Stimulated activated CD4-positive, alpha-beta T cell treated with anti-CD3 and anti-CD28 coated beads, Interleukin-15, amount 100 ng/mL, for 48 hours (primary cell): ENCODE measurements at places on chromosomes 6 and 20.
A peak's percentile ranks its signal among the peaks of the same experiment; 100 is the strongest.

- no peak for DNase-seq
Measured at GRCh38 chr6:133609415-133610226, 279.3 kb upstream of the TCF21 start.

- DNase-seq: no peak
Measured at GRCh38 chr6:162078667-162079066, 648.9 kb downstream of the PRKN start.

DNA sequence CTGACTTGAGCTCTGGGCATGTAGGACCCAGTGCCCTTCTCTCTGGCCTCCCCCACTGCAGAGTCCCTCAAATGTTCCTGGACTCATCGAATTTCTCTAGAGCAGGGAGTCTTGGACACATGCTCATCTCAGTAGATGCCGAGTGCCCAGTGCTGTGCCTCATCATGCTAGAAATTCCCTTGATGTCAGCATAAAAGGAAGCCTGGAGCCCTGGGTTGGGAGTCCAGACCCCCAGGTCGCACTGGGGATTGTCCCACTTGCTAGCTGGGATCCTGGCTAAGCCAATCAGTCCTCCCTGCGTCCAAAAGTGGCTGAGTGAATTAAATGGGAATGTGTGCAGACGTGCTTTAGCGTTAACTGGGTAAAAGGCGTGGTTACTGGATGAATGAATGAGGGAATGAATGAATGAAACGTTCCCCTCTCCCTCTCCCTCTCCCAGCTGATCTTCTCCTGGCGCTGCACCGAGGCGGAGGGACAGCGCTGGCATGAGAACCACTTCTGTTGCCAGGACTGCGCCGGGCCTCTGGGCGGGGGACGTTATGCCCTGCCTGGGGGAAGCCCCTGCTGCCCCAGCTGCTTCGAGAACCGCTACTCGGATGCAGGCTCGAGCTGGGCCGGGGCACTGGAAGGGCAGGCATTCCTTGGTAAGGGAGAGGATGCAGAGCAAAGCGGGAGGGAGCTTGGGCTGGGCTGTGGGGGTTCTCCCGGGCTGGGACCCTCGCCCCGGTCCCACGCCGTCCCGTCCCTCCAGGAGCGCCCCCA lies 1.6 kb upstream of the TOMM6 start:
- no peak for DNase-seq

DNA sequence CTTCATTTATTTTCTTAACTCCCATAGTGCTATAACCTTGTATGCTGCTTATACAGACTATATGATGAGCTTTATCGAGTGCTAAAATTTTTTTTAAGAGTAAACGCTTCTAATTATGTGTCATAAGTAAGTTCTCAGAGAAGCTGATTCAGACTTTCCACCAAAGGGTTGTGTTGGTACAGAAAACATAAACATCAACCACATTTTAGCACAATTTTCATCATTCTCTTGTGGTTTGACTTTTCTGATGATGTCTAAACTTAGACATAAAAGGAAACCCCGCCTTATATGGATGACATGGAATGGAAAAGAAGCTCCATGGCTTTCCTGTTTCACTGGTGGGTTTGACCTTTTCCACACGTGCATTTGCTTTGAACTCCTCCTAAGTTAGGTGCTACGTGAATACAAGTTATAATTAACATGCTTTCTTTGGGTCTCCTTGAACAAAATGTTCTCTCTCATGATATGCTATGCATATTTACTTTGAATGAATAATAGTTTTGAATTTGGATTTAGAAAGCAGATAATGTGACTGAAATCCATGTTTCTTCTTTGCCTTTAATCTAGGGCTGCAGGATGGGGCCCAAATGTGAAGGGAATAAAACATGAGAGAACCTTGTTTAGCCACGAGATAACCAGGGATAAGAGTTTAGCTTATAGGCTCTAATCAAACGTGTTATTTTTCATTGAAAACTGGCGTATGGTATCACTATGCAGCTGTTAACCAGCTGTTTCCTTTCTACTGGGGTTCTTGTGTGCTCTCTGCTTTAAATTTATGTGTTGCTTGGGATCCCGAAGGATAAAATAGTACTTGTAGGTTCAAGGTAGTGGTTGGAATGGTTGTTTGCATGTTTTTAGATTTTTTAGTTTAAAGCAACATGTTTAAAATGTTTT lies 127.1 kb upstream of the AHI1 start:
- peak; percentile 10 for DNase-seq

GRCh38 chr20:42366626-42367025 lies 748.4 kb upstream of the CHD6 start:
- DNase-seq: no peak

GRCh38 chr6:94487371-94487770 lies 1068.0 kb upstream of the EPHA7 start:
- DNase-seq: no peak

DNA sequence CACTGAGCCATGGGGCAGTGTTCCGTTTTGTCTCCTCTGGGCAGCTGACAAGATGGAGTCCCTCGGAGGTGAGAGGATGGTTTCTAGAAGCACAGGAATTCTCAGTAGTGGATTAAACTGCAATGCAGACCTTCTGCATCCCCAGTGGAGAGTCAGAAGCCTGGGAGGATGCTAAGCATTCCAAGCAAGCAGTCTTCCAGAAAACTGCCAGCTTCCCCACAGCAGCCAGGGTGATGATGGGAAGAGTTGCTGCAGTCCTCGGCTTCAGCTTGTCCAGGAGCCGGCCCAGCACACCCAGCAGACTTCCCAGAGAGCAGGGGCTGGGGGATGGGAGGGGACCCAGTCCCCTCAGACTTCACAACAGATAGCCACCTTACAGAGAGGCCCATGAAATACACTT lies 163.6 kb downstream of the LY86 start:
- no peak for DNase-seq

DNA sequence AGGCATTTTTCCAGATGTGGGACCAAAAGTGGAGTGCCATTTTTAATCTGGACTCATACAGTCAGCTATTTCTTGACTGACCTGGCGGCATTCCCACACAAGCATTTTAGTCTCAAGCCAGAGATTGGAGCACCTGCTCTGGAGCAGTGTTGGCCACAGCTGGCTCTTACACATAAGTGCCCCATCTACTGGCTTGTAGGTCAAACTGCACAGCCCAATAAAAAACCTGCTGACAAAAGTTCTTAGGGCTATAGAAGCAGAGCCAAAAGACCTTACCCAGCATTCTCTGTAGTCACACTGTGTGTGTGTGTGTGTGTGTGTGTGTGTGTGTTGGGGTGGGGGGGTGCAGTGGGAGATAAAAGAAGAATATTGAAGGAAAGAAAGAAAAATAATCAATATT lies 38.6 kb upstream of the SENP6 start:
- DNase-seq: no peak

DNA sequence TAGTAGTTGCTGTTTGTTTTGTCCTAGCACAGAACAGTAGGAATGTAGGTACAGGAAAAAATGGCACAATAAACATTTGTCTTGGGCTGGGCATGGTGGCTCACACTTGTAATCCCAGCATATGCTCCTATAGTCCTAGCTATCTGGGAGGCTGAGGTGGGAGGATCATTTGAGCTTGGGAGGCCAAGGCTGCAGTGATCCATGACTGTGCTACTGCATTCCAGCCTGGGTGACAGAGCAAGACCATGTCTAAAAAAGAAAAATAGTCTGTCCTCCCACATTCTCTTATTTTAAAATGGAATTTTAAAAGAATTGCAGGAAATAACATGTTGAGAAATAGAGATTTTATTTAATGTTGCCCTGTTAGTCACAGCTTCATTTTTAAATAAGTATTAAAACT lies 87.8 kb downstream of the ANKRD6 start:
- no peak for DNase-seq

DNA sequence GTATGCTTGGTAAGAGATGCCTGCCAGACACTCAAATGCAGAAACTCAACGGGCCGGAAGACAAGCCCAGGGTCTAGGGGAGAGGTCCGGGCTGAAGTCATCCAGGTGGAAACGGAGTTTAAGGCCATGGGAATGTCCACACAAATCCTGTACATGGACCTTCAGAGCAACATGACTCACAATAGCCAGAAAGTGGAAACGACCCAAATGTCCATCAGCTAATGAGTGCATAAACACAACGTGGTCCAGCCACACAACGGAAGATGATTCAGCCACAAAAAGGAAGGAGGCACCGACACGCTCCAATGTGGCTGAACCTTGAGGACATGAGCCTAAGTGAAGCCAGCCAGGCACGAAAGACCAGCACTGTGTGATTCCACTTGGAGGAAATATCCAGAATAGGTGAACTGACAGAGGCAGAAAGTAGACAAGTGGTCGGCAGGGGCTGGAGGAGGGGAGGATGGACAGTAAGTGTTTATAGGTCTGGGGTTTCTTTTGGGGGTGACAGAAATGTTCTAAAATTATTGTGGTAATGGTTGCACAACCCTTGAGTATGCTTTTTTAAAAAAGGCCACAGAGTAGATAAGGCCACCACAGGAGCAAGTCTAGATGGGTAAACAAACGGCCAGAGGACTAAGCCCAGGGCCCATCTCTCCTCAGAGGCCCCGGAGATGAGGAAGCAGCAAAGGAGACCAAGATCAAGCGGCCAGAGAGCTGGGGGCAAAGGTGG lies 105.6 kb downstream of the PREX1 start:
- no peak for DNase-seq

GRCh38 chr6:80974579-80974978 lies 777.9 kb downstream of the TENT5A start:
- DNase-seq: no peak

GRCh38 chr20:63835021-63835858 lies 4.2 kb upstream of the ZBTB46 start:
- no peak for DNase-seq

DNA sequence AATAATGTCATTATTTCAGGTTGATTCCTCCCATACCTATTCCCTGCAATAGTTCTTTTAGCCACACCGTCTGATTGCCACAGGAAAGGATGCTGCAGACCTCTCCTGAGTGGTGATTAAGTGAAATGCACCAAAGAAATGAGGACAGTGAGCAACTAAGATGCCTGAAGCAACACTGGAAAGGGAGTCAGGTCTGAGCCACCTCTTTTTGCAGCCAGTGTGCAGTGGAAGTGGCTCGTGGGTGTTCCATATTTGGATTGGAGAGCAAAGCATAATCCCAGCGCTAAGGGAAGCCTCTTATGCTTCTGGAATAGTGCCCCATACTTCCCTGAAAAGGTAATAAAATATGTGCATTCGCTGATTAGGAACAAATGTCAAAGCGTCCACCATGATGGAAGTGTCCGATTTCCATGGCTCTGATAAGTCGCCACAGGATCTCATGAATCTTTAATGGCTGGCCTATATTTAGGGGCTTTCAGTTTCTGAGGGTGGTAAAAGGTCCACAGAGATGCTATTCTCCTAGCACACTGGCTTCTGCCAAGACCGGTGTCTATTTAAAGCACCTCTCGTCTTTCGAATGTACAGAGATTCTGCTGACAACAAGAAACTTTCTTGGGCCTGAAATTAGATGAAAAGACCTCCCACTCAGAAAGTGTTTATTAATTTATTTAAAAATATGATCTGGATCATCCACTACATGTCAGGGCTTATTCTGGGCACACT lies 253.9 kb downstream of the SLC24A3 start:
- no peak for DNase-seq

- no peak for DNase-seq
Measured at GRCh38 chr6:31304683-31305082, 32.8 kb upstream of the HLA-C start.

DNA sequence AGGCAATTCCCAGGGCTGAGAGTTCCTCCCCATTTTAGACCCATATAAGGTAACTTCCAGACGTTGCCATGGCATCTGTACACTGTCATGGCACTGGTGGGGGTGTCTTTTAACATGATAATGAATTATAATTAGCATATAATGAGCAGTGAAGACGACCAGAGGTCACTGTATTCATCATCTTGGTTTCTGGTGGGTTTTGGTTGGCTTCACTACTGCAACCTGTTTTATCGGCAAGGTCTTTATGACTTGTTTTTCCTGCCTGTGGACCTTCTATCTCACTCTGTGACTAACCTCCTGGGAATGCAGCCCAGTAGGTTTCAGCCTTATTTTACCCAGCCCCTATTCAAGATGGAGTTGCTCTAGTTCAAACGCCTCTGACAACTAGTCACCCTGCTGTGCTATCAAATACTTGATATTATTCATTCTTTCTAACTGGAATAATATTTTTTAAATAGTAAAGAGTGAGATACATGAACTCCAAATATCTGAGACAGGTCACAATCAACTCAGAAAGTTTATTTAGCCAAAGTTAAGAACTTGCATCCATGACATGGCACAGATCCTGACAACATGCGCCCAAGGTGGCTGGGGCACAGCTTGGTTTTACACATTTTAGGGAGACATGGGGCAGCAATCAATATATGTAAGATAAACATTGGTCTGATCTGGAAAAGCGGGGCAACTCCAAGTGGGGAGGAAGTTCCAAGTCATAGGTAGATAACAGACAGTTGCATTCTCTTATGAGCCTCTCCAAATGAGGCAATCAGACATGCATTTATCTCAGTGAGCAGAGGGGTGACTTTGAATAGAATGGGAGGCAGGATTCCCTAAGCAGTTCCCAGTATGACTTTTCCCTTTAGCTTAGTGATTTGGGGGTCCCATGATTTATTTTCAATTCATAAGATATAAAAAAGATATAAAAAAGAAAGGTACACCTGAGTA lies 1.2 kb upstream of the UFL1 start:
- no peak for DNase-seq

- DNase-seq: no peak
Measured at GRCh38 chr6:55568808-55569439, 10.1 kb downstream of the HMGCLL1 start.

DNA sequence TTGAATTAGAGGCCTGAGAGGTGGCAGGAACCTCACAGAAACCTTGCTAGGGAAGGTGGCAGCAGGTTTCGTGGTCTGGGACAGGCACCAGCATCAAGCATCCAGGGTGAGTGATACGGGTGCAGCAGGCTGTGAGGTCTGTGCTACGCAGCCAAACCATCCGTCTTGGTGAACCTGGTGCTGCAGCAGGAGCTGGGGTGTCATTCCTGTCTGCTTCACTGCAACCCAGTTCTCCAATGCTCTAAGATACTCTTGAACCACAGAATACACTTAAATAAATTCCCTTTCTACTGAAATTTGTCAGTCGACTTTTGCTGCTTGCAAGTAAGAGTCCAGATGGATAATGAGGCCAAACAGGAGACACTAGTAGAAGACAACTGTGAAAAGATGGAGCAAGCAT lies 9.7 kb upstream of the CBLN4 start:
- DNase-seq: no peak

DNA sequence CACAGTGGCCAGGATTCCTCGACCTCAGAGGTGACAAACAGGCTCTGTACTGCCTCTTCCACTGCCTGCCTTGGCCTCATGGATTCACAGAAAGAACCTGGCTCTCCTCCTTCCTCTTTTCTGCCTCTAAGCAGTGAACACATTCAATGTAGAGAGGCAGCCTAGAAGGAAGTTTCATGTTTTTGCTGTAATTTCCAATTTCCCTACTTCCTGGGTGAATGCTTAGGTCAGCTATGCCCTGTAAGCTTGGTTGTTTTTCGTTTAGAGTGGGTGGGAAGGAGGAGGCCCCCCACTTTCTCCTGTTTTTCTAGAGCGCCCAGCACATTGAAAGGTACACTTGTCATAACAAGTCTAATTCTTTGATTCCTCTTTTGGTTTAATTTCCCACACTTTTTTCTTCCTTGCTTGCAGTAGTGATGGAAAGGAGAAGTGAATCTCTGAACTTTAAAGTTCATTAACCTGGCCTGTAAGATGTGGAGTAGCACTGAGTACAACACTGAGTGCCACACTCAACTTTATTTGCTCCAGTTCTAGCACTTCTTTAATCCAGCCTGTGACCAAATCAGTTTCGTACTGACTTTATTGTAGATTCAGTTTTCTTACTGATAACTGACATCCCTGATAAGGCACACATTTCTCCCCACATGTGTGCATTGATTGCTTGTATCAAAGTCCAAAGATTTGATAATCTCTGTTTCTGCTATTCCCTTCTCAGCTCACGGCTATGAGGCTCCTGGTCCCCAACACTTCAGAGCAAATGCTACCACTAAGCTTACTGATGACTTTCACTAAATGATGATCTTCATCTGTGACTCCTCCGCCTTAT lies 100.0 kb upstream of the MAN1A1 start:
- DNase-seq: no peak
